NCI-H2107 (cell line): ENCODE measurements at places on chromosomes 3 and 15.

DNA sequence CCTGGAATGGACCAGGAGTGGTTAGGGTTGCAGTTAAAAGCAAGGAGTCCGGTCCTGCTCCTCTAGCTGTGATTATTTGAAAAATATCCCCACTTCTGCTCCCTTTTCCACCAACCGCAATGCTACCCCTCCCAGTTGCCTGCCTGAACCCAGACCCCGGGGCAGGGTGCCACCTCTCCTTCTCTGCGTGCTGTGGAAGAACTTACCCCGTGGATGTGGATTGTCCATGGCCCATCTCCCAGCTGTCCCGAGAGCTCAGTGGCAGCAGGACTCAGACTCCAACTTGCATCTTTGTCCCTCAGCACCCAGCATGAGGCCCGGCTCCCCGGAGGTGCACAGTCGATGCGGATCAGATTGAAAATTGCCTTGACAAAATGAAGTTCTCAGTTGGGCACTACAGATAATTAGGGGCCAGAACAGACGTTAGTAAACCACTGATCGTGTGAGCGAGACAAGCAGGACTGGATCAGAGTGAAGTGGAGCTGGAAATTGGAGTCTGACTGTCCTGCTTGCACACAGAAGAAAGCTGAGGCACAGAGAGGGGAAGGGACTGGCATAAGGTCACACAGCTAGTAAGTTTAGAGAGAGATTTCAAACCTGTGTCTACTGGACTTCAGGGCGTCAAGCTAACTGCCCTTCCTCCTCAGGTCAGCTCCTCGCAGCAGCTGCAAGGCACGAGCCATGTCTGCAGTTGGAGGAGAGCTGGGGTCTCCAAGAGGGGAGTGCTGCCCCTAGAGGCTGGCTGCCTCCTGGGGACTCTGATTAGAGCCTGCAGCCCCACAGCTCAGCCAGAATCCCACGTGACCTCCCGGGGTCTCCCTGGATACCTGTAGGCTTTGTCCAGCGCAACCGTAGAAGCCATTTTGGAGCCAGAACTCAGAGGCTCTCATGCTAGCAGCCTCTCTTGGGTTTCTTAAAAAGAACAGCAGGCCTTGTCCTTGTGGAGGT lies 14.7 kb downstream of the SLC6A1 start:
- no peak for DNase-seq

DNA sequence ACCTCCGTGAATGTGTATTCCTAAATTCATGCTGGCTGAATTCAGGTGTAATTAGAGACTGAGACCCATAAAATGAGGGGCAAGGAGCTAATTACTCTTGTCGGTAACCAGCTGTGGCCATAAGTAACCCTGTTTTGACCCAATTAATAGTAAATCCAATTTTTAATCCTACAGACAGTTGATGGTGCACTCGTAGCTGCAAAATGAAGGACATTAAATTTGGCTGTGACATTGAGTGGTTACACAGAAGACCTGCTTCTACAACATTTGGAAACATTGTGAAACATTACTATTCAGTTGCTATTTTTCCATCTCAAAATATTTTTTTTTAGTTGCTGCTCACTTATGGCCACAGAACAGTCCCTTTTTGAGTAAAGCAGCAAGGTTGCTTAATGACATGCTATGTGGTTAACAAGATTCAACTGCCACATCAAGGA lies 33.0 kb downstream of the MBNL1 start:
- no peak for DNase-seq

GRCh38 chr3:50392101-50392715 lies 32.9 kb upstream of the TMEM115 start:
- no peak for DNase-seq

GRCh38 chr3:23390446-23390845 lies 187.3 kb downstream of the UBE2E2 start:
- DNase-seq: no peak

- no peak for DNase-seq
These were observed 522.5 kb downstream of the FOXP1 start for GRCh38 chr3:71061037-71061436.

DNA sequence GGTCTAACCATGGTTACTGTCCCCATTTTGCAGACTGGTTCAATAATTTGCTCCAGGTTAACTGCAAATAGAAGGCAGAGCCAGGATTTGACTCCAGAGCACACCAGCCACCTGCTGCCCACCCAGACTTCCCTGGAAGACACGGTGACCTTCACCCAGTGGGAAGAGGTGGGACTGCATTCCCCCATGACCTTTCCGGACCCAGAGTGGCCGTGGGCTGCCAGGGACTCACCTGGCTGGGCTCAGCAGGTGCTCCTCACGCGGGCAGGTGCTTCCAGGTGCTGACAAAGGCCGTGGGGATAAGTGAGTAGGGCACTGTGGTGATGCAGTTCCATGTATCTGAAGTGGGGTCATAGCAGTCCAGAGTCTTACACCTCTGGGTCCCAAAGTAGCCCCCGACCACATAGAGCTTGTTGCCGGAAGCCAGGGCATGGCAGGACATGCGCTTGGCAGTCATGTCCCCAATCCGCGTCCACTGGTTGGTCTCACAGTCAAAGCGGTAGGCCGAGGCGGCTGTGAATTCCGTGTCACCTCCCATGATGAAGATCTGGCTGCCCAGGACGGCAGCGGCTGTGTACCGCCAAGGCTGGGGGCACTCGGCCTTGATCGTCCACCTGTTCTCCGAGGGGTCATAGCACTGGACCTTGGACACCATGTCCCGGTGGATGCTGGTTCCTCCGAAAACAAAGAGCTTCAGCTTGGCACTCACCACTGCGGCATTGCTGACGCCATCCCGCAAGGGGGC lies 26.8 kb downstream of the KLHL25 start:
- no peak for DNase-seq

DNA sequence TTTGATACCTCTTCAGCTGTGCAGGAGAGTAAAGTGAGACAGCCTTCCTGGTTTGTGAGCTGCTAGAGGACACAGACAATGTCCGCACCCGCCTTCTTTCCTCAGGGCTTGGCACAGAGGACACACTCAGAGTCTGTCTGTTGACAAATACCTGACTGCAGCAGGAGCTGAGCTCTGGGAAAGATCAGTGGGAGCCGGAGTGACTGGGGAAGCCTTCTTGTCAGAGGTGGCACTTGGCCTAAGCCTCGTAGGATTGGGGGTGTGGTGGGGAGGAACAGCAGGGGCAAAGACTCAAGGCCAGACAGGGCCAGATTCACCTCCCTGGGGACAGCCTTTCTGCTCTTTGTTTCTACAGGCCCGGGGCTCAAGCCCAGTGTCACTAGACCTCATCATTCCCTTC lies 3.3 kb upstream of the IL17RC start:
- DNase-seq: no peak

GRCh38 chr15:52567871-52568600 lies 794 bp downstream of the ARPP19 start:
- DNase-seq: no peak
